ENCODE measurements at places on chromosomes 7 and 10. TPM values are rescaled to one million over a fixed set of nuclear protein-coding genes. Genes with fewer than 3 reads are reported as not detected.

- DNase-seq: no peak
Observed at GRCh38 chr7:82445271-82445670, 1.7 kb upstream of the CACNA2D1 start.

Gene PLPP4
- 0.86 TPM for total RNA-seq

Gene WNT8B
- total RNA-seq: not detected

DNA sequence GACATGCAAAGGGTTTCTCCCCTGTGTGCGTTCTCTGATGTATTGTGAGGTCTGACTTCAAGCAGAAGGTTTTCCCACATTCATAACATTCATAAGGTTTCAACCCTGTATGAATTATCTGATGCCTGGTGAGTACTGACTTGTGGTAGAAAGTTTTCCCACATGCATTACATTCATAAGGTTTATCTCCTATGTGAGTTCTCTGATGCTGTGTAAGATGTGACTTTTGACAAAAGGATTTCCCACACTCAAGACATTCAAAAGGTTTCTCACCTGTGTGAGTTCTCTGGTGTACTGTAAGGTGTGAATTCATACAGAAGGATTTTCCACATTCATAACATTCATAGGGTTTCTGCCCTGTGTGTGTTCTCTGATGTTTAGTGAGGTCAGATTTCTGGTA, 45.1 kb downstream of the ZNF33B start:
- no peak for DNase-seq

DNA sequence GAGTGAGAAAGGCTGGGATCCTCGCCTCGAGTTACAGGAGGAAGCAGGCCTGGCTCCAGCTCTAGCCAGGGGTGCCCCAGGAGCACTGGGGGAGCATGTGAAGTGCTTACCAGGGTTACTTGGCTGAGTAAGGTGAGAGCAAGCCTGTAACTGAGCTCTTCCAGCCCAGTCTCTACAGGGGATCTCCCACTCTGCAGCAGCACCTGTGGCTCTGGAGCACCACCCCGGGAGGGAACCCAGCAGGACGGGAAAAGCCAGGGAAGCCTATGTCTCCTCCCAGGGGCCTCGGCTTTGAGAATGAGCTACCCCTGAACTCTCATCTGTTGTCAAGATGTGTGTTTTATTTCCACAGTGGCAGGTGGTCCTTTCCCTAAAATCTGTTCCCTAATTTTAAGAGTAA, 10.6 kb downstream of the LRRC20 start:
- DNase-seq: no peak

GRCh38 chr7:141954334-141954733, 7.6 kb upstream of the CLEC5A start:
- no peak for DNase-seq

Gene SPDYE11
- total RNA-seq: not detected

Gene SLC13A1
- not detected for total RNA-seq

GRCh38 chr10:46526682-46527038, 29.8 kb downstream of the GPRIN2 start:
- peak; percentile 50 for DNase-seq

DNA sequence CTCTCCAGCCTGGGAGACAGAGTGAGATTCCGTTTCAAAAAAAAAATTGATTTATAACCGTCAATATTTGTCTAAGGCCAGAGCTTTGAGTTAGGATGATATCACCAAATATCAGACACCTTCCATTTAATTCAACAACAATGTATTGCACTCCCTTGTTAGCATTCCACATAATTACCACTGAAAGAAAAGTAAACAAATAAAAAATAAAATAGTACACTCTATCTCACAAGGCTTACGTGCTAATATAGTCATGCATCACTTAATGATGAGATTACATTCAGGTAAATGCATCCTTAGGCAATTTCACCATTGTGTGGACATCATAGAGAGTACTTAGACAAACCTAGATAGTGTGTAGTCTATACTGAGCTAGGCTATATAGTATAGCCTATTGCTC, 127.6 kb upstream of the RHOBTB1 start:
- DNase-seq: no peak

DNA sequence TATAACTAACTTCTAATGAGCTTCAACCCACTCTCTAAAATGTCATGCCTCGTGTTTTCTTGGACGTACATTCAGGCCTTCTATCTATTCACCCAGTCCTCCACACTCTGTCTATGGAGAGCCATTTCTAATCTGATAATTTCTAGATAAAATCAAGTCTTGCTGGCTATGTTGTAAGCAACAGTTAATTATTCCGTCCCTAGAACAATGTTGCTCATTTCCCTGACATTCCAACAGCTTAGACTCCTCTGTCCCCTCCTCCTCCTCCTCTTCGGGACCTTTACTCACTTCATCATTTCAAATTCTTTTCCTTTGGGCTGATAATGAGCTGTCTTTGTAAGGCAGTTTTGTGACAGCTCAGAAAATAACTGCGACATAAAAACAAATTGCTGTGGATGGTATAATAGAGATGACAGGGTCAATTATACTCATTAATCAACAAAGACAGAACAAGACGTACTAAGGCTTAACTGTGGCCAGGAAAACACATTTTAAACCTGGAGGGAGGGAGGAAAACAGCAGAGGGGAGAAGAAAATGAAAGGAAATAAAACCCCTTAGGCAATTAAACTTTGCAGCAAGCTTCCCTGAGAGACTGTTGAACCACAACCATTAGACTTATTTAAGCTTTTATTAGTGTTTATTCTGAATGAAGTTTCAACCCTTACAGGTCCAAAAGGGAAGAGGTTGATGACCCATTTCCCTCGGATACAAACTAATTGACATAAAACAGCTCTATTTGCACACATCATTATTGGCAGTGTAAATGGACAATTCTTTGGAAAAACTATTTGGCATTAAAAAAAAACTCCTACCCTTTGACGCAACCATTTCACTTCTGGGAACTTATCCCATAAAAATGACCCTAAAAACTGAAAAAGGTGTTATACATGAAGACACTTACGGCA, 179.1 kb downstream of the SFMBT2 start:
- DNase-seq: no peak

- DNase-seq: no peak
Observed at GRCh38 chr10:11274452-11274851, 256.8 kb downstream of the CELF2 start.

GRCh38 chr10:70593513-70593890, 9.0 kb downstream of the PRF1 start:
- DNase-seq: no peak

DNA sequence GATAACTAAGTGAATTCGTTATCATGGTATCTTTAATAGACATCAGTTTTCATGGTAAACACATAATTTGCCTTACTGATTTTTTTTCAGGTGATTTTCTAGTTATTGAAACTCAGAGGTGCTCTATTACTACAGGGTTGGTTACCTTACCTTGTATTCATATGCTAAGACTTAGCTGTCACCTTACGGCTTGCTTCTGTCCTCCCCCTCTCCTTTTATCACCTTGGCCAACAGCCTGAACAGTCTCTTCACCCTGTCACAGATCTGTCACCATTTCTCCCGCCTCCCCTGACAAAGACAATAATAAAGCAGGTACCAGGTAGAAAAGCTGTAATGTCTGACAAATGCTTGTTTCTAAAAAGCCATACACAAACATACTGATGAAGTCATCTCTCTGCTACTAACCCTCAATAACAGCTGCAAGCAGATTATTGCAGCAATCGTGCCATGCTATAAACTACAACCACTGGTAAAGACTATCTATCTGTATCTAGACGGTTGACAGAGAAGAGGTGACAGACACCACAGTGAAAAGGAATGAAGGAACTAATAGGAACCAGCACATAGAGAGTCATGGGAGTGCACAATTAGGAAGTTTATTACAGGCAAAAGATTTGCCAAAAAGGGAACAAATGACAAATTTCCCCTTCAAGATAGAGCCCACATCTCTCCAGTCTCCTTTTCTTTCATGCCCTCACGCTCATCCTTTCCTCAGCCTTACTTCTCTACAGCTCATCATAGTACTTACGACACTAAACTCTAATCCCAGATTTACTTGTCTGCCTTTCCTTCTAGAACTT, 57.2 kb downstream of the ARHGAP12 start:
- no peak for DNase-seq

Gene PON1
- not detected for total RNA-seq

GRCh38 chr10:13502380-13502779, 26.4 kb downstream of the BEND7 start:
- DNase-seq: no peak

GRCh38 chr10:61047081-61047480, 103.1 kb upstream of the RHOBTB1 start:
- no peak for DNase-seq

DNA sequence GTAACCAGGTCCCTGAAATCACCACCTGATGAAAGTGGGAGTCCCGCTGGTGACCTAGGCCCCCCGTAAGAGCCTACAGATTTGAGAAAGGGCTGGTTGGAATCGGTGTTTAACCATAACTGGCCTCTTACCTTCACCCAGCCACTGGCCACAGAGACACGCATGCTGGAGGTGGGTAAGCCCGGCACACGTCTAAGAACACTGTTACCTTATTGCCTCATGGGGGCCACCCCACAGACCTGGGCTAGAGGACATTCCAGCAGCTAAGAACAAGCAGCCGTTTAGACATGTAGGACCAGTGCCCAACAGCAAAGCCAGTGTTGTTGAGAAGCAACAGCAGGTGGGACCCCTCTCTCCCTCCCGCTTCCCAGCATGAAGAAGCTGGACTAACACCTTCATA, 2.5 kb upstream of the GDF2 start:
- DNase-seq: no peak

GRCh38 chr10:1272079-1272776, 216.0 kb downstream of the WDR37 start:
- DNase-seq: no peak

- peak; percentile 41 for DNase-seq
Observed at GRCh38 chr10:6052247-6053221, 9.6 kb downstream of the IL2RA start.

DNA sequence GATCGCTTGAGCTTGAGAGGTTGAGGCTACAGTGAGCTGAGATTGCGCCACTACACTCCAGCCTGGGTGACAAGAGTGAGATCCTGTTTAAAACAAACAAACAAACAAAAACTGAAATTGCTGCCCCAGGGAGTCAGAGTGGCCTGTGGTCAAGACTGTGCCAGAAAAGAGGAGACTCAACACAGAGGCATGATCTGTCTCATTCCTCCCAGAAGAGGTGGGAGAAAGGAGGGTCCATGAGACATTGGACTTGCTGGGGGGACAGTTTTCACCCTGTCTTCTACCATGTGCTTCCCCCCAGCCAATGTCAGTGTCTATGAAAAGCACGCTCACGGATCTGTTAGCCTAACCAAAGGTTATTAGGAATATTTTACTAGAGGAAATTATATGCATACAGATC, 3.2 kb downstream of the ZNF853 start:
- no peak for DNase-seq

Gene TRAPPC14
- 18.0 TPM for total RNA-seq

Gene FAM25C
- not detected for total RNA-seq

GRCh38 chr7:100895956-100896731, 456 bp upstream of the ACHE start:
- DNase-seq: no peak

GRCh38 chr10:86836044-86836443, 79.6 kb downstream of the BMPR1A start:
- no peak for DNase-seq

GRCh38 chr10:16663444-16663843, 141.8 kb upstream of the C1QL3 start:
- DNase-seq: no peak

DNA sequence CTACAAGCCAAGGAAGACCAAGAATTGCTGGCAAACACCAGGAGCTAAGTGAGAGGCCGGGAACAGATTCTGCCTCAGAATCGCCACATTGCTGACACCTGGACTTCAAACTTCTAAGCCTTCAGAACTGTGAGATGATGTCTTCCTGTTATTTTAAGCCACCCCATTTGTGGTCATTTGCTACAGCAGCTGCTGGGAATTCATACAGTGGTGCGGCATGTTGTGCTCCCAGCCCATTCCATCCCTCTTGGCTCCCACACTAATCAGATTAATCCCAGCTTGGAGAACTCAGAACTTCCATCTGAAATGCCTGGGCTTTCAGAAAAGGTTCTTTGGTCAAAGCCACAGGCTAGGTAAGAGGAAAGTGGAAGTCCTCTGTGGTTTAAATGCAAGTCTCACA, 24.9 kb downstream of the TCAF1 start:
- no peak for DNase-seq

- no peak for DNase-seq
Observed at GRCh38 chr7:31772211-31772610, 85.2 kb downstream of the PPP1R17 start.

DNA sequence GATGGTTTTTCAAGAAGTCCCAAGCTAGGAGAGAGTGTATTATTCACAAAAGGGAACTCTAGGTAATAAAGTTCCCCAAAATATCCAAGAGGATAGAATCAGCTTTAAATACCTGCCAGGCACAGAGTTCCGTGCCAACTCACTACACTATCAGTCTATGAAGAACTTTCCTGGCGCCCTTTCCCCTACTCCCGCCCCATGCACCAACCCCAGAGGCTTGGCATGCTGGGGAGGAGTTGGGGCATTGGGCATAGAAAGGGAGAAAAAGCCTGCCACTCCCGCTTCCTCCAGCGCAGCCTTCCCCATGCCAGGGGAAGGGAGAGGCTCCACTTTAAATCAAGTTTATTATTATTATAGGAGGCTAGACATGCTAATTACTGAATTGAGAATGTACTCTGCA, 54.9 kb downstream of the ZNF800 start:
- no peak for DNase-seq

GRCh38 chr7:151553356-151553755, 33.7 kb upstream of the RHEB start:
- no peak for DNase-seq

Measured in MCF 10A (cell line).